ENCODE measurements at places on chromosomes 11 and 22. TPM values are rescaled to one million over a fixed set of nuclear protein-coding genes. Genes with fewer than 3 reads are reported as not detected.

Gene TRIM51
- polyA plus RNA-seq: not detected

DNA sequence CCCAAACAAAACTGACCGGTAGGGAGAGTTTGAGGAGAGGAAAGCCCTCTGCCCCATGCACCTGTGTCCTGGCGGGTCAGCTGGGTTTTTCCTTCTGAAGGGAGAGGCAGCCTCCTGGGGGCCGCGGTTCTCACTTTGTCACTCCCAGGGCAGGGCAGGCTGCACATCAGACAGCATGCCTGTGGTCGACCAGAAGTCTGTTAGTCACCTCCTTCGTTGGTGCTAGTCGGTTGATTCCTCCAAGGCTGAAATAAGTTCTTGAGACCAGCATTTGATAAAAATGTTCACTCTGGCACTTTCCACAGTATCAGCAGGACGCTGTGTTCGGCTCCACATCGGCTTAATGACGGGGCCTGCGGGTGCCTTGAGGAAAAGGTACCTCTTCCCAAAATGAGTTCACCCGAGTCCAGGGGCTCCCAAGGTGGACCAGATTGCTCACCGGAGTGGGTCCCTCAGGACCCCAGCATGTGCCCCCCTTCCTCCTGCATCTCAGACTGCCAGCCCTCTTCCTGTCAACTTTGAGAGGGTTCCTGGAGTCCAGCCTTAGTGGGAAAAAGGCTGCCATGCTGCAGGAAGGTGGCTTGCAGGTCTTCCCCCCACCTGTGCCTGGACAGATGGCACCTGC lies 373.7 kb upstream of the B3GAT1 start:
- no peak for DNase-seq

DNA sequence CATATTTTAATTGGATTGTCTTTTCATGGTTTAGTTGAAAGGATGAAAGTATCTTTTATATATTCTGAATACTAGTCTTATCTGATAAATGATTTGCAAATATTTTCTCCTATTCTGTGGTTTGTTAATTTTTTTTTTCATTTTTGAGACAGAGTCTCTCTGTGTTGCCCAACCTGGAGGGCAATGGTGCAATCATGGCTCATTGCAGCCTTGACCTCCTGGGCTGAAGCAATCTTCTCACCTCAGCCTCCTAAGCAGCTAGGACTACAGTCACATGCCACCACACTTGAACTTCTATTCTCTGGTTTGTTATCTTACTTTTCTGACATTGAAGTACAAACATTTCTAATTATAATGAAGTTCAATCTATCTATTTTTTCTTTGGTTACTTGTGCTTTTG lies 30.0 kb upstream of the FAR1 start:
- DNase-seq: no peak

Gene FAM111B
- polyA plus RNA-seq: 1.3 TPM

Gene TIGD3
- 0.34 TPM for polyA plus RNA-seq

DNA sequence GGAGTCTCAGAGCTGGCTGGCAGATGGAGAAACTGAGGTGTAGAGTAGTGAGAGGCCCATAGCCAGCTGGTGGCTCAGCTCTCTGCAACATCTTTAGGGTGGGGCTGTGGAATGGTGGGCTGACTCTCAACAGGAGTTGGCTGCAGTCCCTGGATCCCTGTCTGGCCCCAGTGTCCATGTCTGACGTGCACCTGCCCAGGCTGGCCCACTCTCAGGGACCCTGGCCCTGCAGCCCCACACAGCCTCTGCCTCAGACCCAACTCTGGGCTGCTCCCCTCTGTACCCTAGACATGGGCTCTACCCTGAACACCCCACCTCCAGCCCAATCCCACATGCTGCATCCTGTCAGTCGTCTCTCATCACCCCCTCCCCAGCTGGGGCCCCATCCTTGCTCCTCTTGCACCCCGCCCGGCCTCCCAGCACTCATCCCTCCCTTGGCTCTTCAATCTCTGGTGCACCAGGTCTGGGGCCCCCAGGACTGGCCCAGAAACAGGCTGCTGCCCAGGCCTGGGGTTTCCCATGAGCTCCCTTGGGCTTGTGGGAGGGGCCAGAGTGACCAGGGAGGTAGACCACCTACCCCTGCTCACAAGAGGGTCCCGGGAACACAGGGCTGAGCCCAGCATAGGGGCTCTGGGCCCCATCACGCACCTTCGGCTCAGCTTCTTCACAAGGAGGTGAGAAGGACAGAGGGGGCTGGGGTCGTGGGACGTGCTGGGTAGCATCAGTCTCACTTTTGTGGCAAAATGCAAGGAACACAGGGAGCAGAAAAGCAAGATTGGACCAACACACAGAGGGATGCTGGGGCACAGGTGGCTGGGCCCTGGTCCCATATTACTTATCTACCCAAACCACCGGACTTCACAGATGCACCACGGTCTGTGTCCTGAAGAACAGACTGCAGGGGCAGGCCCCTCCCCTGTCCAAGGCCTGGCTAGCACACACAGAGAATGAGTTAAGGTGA lies 31.5 kb downstream of the ARVCF start:
- DNase-seq: no peak

GRCh38 chr22:17097062-17097461 lies 12.3 kb downstream of the IL17RA start:
- no peak for DNase-seq

Gene CTSF
- 28.6 TPM for polyA plus RNA-seq
